ENCODE measurements at places on chromosomes 16 and 17. TPM values are rescaled to one million over a fixed set of nuclear protein-coding genes. Genes with fewer than 3 reads are reported as not detected.

BTBD17 gene
- total RNA-seq: not detected

DNA sequence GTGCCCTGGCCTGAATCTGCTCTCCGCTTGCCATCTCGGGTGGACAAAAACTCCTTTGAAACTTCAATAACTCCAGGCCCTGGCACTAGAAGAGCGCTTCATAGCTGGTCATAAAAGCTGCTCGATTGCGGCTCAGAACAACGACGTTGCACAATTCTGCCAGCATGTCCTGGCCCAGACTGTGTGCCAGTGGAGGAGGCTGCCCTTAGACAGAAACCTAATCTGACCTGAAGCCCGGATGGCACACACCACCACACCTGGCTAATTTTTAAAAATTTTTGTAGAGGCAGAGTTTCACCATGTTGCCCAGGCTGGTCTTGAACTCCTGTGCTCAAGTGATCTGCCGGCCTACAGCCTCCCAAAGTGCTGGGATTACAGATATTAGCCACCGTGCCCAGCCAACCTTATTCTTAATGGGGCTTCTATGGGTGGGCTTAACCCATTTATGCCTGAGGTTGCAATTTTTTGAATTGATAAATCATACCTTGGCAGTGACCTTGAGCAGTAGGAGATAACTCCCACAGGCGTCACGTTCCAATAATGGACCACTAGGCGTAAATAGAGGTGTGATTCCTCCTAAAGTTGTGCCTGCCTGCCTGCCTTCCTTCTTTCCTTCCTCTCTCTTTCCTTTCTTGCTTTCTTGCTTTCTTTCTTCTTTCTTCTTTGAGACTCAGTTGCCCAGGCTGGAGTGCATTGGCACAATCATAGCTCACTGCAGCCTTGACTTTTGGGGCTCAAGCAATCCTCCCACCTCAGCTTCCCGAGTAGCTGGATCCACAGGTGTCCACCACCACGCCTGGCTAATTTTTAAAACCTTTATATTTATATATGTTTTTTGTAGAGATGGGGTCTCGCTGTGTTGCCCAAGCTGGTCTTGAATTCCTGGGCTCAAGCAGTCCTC, 1.1 kb upstream of the PPL start:
- no peak for DNase-seq

GRCh38 chr17:81455387-81455786, 57.2 kb downstream of the ACTG1 start:
- DNase-seq: no peak

DNA sequence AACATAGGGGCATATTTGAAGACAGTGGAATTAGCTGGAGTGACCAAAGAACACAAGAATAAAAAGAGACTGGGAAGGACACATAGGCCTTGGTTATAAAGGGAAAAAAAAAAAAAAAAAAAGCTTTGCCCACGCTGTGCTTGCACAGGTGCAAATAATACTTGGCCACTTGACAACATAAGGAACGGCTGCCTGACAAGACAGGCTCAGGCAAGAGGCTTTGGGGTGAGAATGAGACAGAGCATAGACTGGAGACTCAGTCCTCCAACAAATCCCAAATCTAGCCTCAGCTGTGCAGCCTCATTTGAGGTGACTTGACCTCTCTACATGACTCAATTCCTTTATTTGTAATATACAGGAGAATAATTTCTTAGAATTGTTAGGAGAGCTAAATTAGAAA, 332.8 kb upstream of the DYNLRB2 start:
- DNase-seq: no peak

DNA sequence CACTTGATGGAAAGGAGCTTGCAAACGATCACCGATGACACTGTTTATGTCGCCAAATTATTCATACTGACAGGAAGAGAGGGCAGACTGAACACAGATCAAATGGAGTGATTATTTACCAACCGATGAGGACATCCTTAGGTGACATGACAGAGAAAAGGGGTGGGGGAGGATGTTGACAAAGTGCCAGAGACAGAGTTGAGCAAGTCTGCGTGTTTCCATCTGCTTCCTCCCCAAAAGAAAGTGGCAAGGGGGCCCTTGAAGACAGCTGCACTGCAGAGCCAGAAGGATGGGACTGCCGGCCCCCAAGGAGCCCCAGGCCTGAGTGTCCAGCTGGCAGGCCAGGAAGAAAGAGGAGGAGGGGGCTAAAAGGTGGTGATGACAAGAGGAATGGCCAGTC, 191.0 kb upstream of the RPL38 start:
- DNase-seq: no peak

DNA sequence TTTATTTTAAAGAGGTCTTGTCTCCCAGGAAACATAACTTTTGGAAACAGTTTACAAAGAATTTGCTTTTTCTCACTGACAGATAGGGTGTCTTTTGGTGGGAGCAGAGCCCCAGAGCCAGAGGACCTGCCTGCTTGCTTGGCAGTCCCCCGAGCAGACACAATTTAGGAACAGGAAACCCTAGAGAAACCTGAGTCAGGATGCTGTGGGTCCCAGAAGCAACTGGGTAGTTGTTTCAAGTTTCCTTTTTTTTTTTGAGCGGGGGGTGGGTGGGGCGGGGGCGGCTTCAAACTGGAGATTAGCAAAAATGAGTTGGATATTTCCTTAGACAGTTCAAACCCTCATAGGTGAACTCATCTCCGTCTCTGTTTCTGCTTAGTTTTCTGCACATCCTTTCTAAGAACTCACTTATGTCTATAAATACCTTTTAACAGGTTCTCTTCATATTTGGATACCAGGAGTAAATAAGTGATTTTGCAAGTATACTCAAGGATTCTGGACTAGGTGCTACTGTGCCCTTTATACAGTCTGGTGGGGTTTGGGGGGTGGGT, 135.1 kb downstream of the PRKCA start:
- DNase-seq: no peak

DNA sequence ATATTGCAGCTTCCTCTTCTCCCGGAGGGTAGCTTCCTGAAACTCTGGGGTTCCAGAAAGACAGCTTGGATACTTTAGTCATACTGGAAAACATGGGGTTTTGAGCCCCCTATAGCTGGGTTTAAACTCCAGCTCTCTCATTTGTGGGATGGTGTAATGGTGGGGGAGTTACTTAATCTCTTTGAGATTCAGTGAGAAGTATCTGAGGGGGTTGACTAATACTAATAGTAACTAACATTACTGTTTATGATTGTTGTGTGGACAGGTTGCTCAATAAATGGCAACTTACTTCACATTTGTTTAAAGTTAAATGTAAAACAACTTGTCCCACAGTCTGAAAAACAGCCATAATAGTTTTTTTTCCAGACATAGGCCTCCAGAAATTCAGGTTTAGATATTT, 5.1 kb upstream of the SUZ12 start:
- DNase-seq: no peak

GRCh38 chr16:54216268-54216667, 70.3 kb downstream of the IRX3 start:
- DNase-seq: no peak

GRCh38 chr17:9905902-9906301, 831 bp upstream of the RCVRN start:
- no peak for DNase-seq

DNA sequence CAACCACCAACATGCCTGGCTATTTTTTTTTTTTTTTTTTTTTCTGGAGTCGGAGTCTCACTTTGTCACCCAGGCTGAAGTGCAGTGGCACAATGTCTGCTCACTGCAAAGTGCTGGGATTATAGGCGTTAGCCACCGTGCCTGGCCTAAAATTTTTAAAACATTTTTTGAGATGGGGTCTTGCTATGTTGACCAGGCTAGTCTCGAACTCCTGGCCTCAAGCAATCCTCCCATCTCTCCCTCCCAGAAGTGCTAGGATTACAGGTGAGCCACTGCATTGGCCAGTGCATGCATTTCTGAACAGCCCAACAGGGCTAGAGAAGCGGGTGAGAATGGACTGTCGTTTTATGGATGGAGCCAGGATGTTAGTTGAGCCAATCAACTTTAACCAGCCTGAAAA, 72.4 kb downstream of the ERCC4 start:
- DNase-seq: no peak

TP53TG3F gene
- not detected for total RNA-seq

DNA sequence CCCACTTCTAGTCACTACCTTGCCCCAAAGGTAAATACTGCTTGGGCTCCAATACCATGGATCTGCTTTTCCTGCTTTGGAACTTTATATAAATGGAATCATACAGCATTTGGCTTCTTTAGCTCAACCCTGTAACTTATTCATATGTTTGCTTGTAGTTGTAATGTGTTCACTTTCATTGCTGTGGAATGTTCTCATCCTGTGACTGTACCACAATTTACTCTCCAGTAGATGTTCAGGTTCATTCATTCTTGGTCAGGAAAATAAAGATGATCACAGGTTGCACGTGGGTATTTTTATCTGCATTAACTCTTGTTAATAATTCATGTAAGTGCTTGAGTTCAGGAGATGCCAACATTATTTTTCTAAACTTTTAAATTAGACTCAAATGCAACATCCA, 6.7 kb upstream of the BEAN1 start:
- no peak for DNase-seq

TNP2 gene
- not detected for total RNA-seq
